Renal cortical epithelial cell (primary cell): ENCODE measurements at places on chromosomes 3 and 15. TPM values are rescaled to one million over a fixed set of nuclear protein-coding genes. Genes with fewer than 3 reads are reported as not detected.

Gene TP63
- under 0.01 and 0.52 TPM in 2 replicates for total RNA-seq

Gene SLC9A9
- 1.0 and 2.4 TPM in 2 replicates for total RNA-seq

Gene ST3GAL6
- total RNA-seq: 1.4 and 3.1 TPM in 2 replicates

Gene LMAN1L
- not detected in 2 replicates for total RNA-seq

Gene ALDH1A2
- total RNA-seq: 23.1 and 26.8 TPM in 2 replicates

- no peak for DNase-seq
Measured at GRCh38 chr3:70177881-70178645, 134.4 kb downstream of the MDFIC2 start.

DNA sequence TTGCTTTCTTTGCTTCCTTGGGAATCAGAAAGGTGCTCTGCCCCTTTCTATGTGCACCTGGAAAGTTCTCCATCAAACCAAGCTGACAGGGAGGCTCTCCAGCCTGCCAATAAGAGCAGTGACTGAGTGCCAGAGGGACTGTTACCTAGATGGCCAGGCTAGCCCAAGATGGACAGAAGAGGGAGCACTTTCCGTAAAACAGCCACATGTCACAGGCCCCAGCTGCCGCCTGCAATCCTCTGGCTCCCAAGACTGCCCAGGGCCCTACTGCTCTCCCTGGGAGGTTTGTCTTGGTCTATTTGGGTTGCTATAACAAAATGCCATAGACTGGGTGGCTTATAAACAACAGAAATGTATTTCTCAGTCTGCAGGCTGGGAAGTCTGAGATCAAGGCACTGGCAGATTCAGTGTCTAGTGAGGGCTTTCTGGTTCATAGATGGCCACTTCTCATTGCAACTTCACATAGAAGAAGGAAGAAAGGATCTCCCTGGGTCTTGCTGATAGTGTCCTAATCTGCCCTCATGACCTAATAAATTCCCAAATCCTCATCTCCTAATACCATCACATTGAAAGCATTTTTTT, 72.3 kb downstream of the TAMM41 start:
- peak; percentile 40 for DNase-seq

DNA sequence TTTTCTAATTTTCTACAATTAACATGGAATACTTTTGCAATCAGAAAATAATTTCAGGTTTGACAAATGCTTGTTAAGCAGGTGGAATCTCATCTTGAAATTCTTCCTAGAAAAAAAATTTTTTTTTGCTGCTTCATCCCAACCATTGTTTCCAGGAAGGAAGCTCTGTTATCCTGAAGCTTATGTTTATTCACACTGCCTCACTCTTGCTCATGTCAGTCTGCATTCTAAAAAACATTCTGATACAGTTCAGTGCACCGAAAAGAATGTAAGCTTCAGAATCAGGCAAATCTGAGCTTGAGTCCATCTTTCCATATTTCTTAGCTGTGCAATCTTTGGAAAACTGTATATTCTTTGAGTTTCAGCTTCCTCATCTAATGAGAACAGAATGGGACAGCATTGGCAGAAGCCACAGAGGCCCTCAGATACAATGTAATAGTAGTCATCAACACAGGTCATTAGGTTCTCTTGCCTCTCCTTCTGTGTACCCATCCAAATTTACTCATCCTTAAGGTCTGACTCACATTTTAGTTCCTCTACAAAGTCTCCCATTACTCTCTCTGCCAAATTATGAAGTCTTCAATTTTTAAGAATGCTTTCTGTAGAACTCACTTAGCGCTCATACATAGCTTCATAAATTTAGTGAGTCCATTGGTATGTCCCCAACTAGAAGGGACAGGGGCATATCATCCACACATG, 881.8 kb upstream of the NR2F2 start:
- peak; percentile 49 for DNase-seq

DNA sequence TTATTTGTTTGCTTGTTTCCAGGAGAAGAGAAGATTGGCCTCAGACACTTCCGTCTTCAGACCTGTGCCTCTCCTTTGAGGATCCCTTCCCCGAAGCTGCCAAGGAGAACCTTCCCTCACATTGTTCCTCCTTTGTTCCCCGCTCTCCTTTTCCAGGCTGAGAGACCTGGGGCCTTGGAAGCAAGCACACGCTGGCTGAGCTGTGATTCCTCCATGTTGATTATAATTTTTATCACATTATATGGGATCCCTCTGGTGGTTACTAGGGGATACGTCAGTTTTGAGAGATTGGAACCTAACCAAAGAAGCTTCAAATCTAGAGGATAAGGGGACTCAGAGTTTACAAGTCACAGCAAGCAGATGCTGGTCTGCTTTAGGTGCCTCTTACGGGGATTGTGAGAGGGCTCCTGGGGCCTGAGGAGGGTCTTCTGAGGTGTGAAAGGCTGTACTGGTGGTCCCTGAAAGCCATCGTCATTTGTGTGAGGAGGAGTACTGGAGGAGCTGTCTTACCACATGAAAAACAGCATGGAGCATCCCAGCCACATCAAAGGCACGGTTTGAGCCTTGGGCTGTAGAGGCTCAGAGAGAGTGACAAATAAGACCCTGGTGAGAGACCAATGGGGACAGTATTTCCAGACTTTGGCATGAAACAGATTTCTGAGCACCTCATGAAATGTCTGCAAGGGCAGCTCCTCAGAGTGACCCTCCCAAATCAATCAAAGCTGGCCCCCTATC, 760.1 kb upstream of the CFAP20DC start:
- no peak for DNase-seq

DNA sequence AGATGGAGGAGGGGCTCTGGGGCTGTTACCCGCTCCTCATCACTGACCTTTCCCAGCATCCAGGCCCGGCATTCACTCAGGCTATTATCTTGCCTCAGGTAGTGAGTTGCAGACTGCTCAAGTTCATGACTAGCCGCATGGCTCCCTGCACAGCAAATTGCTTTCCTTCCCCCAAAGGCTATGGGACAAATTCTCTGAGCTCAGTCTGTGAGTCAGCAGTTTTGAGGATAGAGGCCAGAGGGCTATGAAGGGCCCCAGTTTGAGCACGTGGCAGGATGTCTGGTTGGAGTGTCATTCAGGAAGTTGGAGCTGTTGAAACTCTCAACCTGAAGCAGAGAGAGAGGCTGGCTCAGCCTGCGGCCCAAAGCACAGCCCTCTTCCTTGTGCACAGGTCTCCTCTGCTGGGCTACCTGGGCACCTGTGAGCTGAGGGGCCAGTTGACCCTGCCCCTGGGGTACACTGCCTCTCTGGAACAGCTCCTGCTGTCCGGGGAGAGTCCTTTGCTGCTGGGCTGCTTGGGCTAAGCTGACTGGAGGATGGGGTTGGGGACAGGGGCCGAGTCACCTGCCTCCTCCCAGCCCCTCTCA, 7.9 kb downstream of the FAH start:
- DNase-seq: peak; percentile 97

DNA sequence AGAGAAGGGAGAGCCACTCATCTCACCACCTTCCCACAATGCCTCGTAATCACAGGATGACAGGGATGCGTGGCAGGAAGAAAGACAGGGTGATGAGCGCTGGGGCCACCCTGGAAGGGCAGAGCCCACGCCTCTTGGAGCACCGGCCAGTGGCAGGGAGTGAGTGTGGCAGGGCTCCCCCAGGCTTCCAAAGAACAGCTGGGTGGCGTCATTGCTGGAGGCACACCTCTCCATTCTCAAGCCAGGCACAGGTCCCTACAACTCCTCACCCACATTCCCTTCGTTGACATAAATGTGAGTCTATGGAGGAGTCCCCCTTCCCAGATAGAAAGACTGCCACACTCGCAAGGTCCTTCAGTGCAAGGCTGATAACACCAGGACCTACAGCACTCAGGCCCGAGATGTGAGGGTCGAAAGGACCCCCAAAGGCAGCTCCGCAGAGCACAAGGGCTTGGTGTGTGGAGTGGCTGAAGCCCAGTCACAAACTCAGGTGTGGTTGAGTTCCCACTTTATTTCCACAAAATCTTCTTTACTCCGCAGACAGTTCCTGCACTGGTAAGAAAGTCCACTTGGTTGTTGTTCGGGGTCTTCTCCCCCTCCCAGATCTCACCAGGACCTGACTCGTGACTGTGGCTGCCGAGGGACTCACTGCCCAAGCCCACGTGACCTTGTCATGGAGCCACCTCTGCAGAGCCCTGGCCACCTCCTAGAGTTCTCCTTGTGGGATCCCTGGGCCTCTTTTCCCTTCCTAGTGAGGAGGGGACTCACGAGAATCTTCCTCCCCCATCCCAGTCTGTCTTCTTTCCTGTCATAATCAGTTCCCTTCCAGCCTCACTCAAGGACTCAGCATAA, 22.4 kb upstream of the CORO2B start:
- no peak for DNase-seq

- DNase-seq: no peak
Measured at GRCh38 chr3:143831994-143832393, 16.3 kb downstream of the SLC9A9 start.

GRCh38 chr15:69529961-69530633, 77.5 kb downstream of the RPLP1 start:
- DNase-seq: peak; percentile 41

GRCh38 chr3:159165961-159166360, 364.1 kb downstream of the MFSD1 start:
- DNase-seq: no peak

- peak; percentile 17 for DNase-seq
Measured at GRCh38 chr3:41464401-41464800, 265.1 kb downstream of the CTNNB1 start.
